Urinary bladder (tissue), 4 donors: ENCODE measurements at places on chromosomes 5 and 9. TPM values are rescaled to one million over a fixed set of nuclear protein-coding genes. Genes with fewer than 3 reads are reported as not detected.

DNA sequence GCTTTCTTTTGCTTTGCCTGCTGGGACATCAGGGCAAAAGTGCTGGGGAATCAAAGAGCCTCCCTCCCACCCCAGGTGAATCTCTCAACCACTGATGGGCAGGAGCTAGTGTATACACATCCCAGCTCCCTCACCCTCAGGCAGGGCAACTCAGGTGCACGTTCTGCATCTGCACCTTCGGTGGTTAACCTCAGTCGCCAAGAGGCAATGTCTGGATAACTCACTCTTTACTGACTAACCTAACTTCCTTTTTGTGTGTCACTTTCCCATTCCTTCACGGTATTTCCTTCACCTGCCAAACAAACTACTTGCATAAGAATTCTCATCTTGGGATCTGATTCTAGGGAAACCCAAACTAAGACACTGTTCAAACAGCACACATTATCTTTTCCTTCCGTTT lies 26.3 kb downstream of the CNTFR start:
- no peak for DNase-seq

- no peak for DNase-seq
Measured at GRCh38 chr9:104682642-104683041, 11.7 kb upstream of the OR13D1 start.

GRCh38 chr9:79858508-79858907 lies 286.7 kb downstream of the TLE4 start:
- DNase-seq = no peak

DNA sequence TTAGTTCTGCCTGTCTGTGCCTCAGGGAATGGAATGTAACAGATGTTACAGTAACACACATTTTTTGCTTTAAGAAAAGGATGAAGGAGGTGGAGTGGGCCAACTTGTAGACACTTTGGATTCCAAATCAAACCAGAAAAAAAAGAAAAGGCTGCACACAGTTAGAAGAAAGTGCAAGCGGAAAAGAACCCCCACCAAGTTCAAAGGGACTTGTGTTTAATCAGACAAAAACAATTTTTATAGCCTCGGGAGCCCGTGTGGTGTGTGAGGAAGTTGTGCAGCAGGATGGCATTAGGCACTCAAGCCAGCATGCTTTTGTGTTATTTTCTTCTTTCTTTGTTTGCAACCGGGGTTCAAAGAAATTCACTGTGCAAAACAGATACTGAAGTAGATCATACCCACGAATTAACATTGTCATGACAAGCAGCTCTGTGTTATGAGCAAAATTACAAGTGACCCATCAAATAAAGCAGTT lies 189.5 kb downstream of the SEMA5A start:
- no peak for DNase-seq

DNA sequence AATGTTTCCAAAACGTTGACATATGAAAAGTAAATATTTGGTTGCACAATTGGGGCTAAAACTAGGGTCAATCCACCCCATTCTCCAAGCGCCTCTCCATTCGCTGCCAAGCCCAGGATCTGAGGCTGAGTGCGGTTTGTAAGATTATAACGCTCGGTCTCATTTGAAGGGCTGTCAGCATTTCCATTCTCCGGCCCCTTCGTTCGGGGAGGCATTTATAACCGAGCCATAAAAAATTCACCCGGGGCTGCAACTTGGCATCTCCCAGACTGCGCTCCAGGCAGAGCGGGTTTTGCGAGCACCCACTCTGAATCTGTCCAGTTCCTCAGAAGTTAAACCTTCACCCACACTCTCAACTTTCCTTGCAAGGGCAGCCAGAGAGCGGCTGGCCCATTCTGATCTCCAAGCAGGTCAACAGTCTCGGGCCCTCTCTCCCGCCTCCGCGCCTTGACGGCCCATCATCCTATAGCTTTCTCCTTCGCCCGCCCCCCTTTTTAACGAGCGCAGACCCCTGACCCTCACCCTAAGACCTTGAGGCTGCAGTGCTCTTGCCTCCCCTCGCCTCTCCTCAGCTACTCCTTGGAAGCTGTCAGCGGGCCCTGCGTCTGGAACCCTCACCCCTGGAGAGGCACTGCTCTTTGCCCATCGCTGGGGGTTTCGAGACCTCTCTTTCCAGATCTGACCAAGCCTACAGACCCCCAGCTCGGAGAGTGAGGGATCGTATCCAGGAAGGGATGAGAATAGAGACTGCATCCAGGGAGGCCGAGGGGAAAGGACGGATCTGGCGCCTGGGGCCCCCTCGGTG lies 1.1 kb downstream of the SLIT3 start:
- no peak for DNase-seq

DNA sequence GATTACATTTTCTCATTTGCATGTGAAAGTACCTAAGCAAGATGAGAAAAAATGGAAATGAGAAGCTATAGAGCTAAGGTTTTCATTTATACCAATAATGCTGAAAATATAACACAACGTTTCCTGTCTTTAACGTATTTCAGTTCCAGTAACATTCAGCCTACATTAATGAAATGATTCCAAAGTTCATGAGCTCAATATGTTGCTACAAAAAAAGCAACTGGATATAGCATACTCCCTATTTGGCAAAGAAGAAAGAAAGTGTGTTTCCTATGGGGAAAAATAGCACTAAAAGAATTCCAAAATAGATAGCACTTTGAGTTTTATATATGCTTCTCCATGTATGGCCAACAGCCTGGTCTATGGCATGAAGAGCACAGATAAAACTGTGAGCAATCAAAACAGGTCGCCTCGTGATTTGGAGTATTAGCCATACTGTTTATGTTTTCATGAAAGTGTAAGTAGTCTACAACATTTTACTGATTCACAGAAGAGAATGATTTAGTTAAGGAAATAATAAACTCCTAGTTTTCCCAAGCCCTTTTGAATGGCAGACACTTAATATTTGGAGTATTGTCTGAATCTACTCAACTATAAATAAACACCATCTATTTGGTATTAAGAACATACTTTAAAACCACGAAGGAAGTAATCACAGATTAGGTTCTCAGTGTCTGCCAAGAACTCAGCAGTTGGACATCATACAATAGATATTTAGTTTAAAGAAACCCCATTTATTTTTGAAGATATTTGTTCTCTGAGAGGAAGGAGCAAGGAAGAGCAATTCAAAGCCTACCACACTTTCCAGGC lies 258.7 kb upstream of the RASA1 start:
- DNase-seq = no peak

DNA sequence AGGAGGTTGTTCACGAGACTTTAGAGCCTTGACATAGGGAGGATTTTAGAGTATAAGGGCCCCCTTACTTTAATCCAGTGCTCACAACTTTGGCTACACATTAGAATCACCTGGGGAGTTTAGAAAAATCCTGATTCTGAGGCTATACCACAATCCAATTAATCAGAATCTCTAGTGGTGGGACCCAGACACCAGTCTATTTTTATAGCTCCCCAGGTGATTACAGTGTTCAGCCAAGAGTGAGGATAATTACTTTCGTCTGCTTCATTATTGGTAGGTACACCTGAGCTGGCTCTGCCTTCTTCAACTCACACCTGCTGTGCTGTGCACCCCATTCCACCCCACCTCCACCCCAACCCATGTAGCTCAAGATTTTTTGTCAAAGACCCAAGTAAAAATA lies 141.3 kb upstream of the EPB41L4A start:
- no peak for DNase-seq

DNA sequence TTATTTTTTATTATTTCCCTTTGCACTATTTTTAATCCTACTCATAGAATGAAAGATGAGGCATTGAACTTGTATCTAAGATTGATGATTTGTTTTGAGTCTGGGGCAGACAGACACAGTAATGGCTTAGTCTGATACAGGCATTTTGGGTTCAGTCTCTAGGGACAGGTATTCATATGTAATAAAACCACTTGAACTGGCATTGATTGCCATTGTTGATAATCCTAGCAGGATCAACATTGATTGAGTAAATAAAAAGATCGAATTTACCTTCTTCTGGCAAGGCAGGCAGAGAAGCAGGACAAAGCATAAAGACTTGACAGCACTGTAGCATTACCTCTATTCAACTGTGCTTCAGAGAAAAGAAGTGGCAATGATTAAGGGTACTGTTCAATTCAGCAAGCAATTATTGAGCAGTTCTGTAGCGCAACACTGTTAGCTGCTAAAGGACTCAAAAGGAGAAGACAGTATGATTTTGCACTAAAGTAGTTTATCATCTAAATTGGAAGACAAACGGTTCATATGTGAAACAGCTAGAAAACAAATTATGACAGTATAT lies 144.4 kb downstream of the COMMD10 start:
- no peak for DNase-seq

DNA sequence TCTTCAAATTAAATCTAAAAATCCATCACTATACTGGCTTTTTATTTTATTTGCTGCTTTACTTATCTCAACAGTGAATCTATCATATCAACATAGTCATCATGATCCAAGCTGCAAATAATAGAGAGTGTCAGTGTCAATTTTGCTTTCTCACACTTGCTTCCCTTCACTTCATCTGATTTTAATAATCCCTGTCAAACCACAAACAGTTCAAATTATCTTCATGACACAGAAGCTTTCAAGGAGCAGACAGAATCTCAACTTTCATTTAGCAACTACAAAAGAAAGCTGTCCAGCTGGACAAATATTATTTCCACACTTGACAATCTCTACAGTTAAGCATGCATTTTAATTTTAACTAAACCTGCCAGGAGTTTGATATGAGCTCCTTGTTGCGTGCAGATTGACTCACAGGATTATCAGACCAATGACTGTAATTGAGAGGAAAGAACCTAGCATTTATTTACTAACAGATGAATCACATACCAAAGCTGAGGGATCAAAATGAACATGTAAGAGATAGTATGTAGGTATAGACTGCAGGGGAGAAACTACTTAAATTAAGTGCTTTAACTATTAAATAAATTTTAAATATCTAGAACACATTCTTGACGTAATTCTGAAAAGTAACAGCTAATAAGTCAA lies 56.0 kb downstream of the KIAA0825 start:
- DNase-seq = no peak

DNA sequence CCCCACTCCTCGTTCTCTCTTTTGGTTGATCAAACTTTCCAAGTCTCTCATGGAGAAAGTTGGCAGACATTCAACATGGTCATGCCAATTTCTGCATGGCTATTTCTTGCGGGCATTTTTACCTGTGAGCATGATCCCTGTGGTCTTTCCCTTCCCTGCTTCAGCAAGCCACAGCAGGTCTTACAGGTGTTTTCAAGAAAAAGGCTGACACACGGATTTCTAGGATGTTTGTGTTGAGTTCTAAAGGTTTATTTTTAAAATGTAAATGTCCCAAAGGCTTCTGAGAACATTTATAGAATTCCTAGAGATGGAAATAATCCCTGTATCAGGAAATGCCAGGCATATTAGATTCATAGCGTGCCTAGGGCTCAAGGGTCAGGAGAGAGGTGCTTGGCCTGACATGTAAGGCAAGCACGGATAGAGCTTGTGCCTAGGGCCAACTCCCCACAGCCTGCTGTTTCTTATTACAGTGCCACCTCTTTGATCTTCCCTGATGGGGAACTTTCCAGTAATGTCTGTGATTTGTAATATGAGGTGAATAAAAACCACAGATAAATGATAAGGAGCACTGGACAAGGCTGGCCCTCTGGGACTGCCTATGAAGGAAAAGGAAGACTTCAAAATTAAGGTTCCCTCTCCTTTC lies 79.8 kb downstream of the MUSK start:
- no peak for DNase-seq

GRCh38 chr9:114061292-114061691 lies 16.8 kb downstream of the AMBP start:
- DNase-seq = no peak

- no peak for DNase-seq
Measured at GRCh38 chr5:141430332-141431113, at the start of gene PCDHGA12. TSS of gene PCDHGA12 (plus strand) at chr5:141430507. CDS start at chr5:141430760, 253 bp downstream.

DNA sequence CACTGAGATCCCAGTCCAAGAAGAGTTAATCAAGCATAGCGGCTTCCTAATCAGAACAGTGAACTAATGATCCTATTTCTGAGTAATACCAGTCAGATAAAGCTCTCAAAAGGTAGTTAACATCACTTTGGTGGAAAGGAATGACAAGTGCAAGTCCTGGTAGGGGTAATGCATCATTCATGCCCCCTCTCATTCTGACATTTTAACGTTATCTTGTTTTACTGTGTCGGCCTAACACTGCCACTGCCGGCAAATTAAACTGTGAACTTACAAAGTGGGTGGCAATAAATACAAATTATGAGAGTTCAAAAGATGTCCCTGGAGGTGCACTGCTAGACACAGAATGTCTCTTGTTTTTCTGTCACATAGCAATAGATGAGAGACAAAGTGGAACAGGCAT lies 131.6 kb downstream of the EBF1 start:
- DNase-seq = no peak

- no peak for DNase-seq
Measured at GRCh38 chr9:127694890-127695720, 11.7 kb upstream of the CFAP157 start.

GRCh38 chr9:18890372-18890771 lies 142.6 kb downstream of the SAXO1 start:
- no peak for DNase-seq

DNA sequence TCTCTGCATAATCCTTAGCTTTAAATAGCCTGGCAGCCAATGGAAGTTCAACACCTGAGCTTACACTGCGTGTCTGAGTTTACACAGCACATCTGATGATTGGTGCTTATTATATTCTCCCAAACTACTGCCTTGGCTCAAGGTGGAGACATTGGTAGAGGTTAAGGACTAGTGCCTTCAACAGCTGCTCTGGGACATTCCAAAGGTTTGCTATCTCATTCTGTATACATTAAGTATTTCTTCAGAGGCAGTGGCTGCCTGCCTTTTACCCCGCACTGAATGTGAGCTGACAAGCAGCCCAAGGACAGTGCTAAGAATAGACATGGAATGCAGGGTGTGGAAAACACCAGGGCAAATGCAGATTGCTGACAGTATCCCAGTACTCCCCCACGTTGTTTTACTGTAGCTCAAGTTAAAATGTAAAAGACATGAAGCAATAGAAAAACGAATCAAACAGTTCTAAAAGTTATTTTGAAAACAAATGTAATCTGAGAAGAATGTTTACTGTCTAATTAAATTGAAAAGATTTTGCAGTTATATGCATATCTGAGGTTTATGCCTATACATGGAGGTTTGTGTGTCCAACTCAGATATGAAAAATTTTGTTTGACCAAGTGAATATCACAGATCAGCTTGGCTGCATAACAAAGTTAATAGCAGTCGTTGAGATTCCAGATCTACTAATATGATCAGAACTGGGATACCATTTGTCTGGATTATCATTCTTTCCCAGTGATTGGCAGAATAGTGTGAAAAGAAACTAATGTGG lies 1.8 kb downstream of the HSPB3 start:
- DNase-seq = no peak

GRCh38 chr5:981456-981855 lies 27.1 kb upstream of the NKD2 start:
- DNase-seq = no peak

The ZBTB34 gene
- total RNA-seq = 24.7 TPM

The SH2D3C gene
- total RNA-seq = 11.6 TPM

The DMRTA1 gene
- total RNA-seq = 1.4 TPM

The FAM169A gene
- 9.0 TPM for total RNA-seq

The TTC23L gene
- 1.3 TPM for total RNA-seq

The PHF24 gene
- 0.69 TPM for total RNA-seq

The ABLIM3 gene
- total RNA-seq = 9.8 TPM

The C9orf43 gene
- 0.74 TPM for total RNA-seq

The PKN3 gene
- total RNA-seq = 2.4 TPM
